ENCODE measurements at places on chromosomes 7 and 10. TPM values are rescaled to one million over a fixed set of nuclear protein-coding genes. Genes with fewer than 3 reads are reported as not detected.

GRCh38 chr7:47537716-47538675, 43.9 kb downstream of the TNS3 start:
- no peak for DNase-seq

- DNase-seq, result no peak
These were observed 109.1 kb downstream of the DNAJB6 start for GRCh38 chr7:157445956-157446295.

DNA sequence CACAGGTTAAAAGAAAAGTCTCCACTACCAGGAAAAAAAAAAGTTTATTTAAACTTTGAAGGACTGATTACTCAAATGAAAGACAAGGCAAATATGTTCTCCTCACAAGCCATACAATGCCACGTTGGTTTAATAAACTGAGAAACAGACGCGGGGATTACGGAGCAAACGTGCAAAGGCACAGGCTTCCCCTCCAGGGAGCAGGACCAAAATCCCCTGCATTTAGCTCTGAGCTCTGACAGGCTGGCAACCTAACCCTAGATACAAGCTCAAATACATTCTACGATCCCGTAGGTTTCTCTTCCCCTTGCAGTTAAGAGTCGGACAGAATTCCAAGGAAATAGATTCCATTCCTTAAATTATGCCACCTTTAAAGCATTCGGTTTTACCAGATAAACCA, 7.7 kb upstream of the GRB10 start:
- DNase-seq, result no peak

DNA sequence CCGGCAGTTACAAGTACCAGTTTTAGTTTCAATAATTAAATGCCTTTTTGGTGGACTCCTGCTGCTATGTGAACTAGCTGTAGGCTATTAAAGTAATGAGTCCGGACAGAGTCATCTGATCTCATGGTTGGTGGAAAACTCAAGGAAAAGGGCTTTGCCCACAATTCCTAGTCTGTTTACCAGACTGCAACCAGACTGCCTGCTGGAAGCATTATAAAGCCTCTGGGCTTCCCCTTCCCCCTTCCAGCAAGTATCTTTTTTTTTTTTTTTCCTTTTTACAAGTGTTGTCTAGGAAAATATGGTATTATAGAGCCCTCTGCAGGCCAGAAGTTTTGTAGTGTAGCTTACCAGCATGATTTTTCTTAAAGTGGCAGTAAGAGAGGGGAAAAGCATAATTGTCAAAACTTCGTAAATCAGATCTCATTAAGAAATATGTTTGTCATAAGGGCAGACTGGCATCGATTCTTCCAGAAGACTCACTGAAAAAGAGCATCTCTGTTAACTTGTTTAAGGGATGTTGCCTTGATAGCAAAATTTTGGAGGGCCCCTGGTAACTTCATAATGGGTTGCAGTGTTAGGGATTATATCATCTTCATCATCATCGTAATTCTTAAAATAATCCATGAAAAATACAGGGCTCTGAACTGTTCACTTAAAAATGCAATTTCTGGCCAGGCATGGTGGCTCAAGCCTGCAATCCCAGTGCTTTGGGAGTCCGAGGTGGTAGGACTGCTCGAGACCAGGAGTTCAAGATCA, 181.3 kb downstream of the TAX1BP1 start:
- peak; percentile 83 for DNase-seq

DNA sequence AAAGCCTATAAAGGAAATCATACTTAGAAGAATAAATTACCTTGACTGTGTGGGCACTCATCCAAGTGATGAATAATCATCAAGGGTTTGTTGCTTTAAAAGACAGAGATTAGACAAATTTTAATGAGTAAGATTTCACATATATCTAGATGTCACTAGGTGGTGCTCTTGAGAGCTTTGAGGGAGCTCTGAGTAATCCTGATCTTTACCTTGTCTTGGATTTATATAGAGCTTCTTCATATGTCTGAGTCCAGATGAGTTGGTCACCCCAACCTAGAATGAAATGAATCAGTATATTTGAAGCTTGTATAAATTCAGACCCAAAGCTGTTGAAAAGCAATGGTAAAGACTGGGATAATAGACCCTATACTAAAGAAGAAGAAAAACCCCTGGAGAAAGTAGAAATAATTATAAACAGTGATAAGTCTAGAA, 3.7 kb downstream of the AGR2 start:
- DNase-seq, result peak; percentile 91

DNA sequence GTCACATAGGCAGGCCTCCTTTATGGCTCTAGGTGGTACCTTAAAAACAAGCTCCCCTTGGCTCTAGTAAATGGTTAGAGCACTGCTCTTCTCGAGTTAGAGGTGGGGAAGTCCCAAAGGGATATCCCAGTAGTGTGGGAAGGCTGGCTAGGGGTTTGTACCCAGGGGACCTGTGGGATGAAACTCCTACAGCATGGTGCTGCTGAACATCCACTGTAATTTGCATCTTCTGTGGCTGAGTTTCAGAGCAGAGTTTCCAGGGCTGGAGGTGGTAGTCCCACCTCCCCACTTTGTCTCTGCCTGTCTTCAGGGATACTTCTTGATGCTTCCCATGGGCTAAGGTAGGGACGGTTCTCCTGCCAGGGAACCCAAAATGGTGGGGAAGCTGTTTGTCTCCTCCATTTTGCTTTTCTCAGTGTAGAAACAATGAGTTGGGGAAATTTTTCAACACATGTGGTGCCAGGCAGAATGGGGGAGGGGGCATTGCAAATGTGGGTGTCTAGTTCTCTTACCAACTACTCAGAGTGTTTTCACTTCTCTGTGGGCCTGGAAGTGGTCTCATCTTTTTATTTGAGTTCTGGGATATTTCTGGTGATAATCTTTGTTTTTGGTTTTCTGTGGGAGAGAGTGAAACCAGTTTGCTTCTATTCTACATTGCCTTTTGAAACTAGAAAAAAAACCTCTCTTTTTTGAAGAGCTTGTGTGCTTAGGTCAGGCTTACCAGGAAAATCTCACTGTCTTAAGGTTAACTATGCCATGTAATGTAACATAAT, 36.3 kb downstream of the SCART1 start:
- no peak for DNase-seq

DNA sequence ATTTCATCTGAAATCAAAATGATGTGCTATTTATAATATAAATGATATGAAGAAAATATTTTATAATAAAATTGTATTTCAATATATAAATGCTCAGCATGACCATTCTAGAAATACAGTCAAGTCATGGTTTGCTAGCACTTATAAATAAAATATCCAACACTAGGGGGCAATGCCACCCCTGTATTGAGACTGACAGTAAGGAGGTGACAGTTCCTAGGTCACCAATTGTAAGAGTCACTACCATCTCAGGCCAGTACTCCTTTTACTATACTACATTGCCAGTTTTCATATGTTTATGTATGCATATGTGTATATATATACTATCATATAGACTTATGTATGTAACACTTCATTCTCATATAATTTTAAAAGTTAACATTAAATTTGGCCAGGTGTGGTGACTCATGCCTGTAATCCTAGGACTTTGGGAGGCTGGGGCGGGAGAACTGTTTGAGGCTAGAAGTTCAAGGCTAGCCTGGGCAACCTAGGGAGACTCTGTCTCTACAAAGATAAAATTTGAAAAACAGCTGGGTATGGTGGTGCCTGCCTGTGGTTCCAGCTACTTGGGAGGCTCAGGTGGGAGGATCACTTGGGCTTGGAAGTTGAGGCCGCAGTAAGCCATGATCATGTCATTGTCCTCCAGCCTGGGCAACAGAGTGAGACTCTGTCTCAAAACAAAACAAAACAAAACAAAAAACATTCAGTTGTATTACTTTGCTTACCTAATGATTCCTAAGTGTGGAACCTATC, 2.4 kb upstream of the CNOT4 start:
- DNase-seq, result peak; percentile 81

DNA sequence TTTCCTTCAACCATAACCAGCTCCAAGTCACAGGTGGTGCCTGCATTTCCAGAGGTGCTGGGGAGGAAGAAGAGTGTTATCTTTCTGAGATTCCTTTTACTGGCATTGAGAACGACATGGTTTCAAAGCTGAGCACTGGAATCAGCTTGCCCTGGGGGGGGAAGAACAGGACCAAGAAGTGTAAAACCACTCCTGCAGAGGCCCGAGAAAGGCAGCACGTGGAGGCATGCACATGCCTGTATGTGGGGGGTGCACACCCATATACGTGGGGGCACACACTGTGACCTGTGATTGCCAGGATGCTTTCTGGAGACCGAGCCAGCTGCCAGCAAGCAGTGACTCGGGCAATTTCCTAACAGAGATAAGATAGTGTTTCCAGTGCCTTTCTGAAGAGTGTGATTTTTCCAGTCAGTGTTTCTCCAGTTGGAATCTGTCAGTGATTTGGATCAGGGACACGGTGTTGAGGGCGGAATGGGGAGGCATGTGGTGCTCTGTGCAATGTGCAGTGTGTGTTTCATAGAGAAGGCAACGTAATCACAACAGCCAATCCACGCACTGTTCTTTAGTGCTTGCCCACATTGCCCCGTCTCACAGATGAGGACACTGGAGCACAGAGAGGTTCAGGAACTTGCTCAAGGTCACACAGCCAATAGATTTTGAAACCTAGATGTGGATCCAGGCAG, 4.2 kb downstream of the LRRC27 start:
- DNase-seq, result no peak

DNA sequence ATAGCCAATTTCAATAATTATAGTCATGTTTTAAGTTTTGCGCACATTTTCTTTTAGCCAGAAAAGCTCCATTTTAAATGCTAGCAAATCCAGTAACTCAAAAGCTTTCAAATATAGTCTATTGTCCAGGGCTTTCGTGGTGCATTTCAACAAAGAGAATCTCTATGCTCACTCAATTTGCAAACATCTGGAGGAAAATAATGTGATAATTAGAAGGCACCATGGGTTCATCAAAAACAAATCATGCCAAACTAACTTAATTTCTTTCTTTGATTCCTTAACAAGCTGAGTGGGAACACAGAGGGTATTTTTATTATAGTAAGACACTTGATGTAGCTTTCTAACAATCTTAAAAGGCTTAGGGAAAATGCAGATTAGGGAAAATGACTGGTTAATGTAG, 179.8 kb downstream of the NXPH1 start:
- DNase-seq, result no peak

- DNase-seq, result peak; percentile 81
These were observed 7.3 kb downstream of the FGFBP3 start for GRCh38 chr10:91901784-91902677.

- no peak for DNase-seq
These were observed 9.9 kb downstream of the TMEM72 start for GRCh38 chr10:44921061-44921460.

- DNase-seq, result no peak
These were observed 10.7 kb downstream of the AMZ1 start for GRCh38 chr7:2698581-2699288.

DNA sequence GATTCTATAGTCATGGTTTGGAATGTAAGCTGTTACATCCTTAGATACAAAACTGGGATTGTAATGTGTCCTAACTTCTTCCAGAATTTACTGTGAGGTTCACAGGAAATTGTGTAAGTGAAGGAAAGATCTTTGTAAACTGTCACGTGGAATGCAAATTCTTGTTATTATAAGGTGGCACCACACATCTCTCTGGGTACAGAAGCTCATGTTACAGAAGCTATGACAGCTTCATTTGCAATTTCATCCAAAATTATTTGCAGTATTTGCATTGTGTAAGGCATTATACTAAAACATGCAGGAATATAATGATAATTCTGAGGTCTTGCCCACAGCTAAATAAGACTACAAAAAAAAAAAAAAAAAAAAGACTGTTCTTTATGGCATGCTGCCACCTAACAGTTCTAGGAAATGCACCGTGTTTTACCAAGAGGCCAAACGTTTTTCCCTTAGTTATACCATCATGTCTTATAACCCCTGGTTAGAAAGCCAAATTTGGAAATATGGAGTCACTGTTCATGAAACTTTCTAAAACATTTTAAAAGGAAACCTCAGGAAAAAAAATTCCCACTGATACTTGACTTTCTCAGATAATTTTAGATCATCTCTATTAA, 17.6 kb downstream of the MINDY3 start:
- peak; percentile 35 for DNase-seq

DNA sequence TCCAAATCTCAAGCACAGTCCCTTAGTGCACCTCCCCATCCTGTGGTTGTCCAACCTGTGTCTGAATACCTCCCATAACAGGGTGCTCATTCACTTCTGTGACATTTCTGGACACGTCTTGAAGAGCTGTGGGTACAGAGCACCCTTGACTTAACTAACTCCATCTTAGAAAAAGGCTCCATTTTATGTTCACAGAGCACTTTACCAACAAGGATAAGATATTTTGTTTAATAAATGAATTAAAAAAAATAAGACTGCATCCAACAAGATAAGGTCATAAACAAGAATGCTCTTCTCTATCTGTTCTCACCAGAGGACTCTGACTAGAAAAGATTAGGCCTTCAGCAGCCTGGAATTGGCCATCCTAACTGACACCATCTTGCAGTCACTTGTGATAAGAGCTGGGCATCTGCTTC, 335.2 kb upstream of the ZNF32 start:
- DNase-seq, result no peak

DNA sequence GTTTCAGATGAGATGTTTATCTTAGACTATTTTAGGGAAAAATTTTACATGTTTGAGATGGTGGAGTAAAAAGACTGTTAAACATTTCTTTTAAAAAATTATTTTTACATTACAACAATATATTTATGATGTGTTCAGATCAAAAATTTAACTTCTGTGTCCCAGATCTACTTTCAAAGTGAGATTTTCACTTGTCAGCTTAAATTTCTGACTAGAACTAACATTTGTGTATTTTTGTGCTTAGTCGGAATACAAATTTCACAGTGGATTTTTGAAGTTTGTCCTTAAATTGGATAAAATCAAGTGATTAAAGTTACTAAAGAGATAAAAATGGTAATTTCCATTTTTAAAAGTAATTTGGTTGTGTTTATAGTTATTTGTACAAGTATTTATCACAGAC, 24.9 kb downstream of the TMEM106B start:
- DNase-seq, result no peak

DNA sequence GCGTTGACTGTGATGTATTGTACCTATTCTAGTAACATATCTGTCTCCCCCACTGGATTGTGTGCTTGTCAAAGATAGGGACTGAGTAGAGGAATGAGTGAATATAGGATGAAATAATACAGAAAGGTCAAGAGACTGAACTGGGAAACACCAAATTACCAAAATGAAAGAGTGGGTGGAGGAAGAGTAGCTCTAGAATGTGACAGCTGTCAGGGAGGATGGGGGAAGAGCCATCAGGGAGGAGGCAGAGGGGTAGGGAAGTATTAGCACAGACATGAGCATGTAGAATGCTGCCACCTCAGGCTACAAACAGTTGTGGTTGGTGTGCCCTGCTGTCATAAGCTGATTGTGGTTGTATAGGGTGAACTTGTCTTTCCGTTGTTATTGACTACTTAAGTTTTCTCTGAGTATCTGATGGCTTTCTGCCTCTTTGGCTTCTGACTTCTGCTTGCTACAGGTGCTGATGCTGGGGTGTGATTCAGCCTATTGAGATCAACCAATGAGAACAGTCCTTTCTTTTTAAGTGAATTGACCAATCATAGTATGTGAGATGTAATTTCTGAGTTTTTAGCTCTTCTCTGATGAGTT, 5.6 kb downstream of the CCSER2 start:
- DNase-seq, result no peak

TDRD1 gene
- total RNA-seq, result not detected

CFAP70 gene
- total RNA-seq, result 0.06 TPM

KCTD7 gene
- 13.8 TPM for total RNA-seq

SFMBT2 gene
- total RNA-seq, result 11.8 TPM

OPN1SW gene
- not detected for total RNA-seq

WNT8B gene
- total RNA-seq, result not detected

CCL26 gene
- total RNA-seq, result not detected

CPVL gene
- 72.3 TPM for total RNA-seq

MYH16 gene
- total RNA-seq, result not detected

BTBD16 gene
- total RNA-seq, result not detected

ZNF727 gene
- total RNA-seq, result not detected

NODAL gene
- not detected for total RNA-seq

SPAM1 gene
- not detected for total RNA-seq

MMP21 gene
- total RNA-seq, result not detected

Data from A673 (cell line).